NCI-H460 (cell line): ENCODE measurements at places on chromosomes 7 and 10. TPM values are rescaled to one million over a fixed set of nuclear protein-coding genes. Genes with fewer than 3 reads are reported as not detected.

DNA sequence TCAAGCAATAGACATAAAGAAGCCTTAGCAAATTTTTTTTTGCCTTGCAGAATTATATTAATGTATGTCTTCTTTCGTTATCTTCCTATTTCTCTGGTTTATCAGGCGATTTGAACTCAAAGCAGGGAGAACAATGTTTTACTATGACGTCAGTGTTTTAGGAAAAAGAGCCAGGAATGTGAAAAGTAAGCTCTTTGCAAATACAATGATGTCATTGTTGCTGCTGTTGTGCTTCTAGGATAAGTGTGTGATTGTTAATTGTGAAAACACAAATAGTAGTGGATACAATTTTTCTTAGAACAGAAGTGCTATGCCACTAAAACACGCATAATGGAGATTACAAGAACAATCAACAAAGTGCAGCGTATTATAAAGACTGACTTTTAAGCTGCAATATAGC, 9.5 kb upstream of the AUTS2 start:
- no peak for DNase-seq

- DNase-seq, result no peak
These were observed 173.6 kb downstream of the SH3PXD2A start for GRCh38 chr10:103681617-103682399.

ENTPD1 gene
- total RNA-seq, result not detected in 2 replicates

MAT1A gene
- 0.02 and 0.61 TPM in 2 replicates for total RNA-seq
